ENCODE measurements at places on chromosomes 4 and X. TPM values are rescaled to one million over a fixed set of nuclear protein-coding genes. Genes with fewer than 3 reads are reported as not detected.

The PABPC1L2A gene
- not detected for total RNA-seq

- no peak for DNase-seq
- H3K36me3 ChIP-seq: peaks cover 14% of the 10 kb centered on the region
- no peak overlapping the region for H3K27ac ChIP-seq
- H3K4me1 ChIP-seq: no peaks in the 10 kb centered on the region
- H3K27me3 ChIP-seq: no peaks in the 10 kb centered on the region
Observed at GRCh38 chr4:128974136-128974581, 119.2 kb downstream of the SCLT1 start.

DNA sequence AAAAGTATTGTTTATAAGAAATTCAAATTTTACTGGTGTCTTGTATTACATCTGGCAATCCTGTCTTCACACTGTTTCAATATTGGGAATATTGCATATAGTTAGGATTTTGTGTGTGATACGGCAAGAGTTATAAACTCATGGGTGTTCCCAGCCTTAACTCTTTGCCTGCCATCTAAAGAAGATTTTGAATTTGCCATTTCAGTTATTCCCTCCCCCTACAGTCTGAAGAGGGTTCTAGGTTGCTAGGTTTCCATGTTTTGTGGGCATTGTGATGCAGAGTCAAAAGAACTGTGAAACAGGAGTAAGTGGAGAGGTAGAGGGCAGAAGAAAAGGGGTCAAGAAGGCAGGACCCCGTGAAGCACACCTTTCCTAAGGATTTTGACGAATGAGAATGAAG, at the start of gene CPXCR1:
CPXCR1 (plus strand) TSS at position 301 of the 400 bp plus-strand sequence. CDS start 6,190 bp downstream, outside the sequence.
- no peak within 1 kb of the TSS for H3K4me3 ChIP-seq
- no peak for DNase-seq
- H3K4me1 ChIP-seq: no peaks in the 10 kb centered on the region
- H3K27ac ChIP-seq: no peak within 1 kb of the TSS
- H3K36me3 ChIP-seq: no peaks in the 10 kb centered on the region

DNA sequence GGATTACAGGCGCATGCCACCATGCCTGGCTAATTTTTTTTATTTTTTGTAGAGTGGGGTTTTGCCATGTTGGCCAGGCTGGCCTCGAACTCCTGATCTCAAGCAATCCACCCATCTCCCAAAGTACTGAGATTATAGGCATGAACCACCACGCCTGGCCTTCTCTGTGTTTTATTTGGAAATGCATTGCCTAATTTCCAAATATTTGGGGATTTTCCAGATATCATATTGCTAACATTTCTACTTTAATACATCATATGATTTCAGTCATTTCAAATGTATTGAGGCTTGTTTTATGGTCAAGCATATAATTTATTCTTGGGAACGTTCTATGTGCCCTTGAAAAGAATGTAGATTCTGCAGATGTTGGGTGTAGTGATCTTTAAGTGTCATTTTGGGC, 38.8 kb downstream of the FGF2 start:
- H3K27ac ChIP-seq: no peak overlapping the region
- H3K36me3 ChIP-seq: no peaks in the 10 kb centered on the region
- H3K4me3 ChIP-seq: no peak overlapping the region
- peaks cover 41% of the 10 kb centered on the region for H3K27me3 ChIP-seq
- DNase-seq: no peak
- H3K4me1 ChIP-seq: peaks cover 7% of the 10 kb centered on the region

DNA sequence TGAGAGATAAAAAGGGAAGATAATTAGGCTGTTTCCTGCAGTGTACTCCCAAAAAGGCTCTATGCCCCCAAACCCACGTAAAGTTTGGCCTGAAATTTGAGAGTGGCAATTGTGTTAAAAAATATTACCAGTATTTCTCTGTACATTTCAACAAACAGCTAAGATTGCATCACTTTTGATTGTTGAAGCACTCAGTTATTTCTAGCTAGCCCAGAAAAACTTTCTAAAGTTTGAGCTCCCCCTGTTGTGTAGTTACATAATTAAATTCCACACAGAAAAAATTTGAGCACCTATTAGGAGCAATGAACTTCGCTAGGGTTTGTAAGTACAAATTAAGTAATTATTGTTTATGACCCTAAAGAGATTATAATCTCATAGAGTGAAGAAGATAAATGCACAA, 109.4 kb downstream of the DLG3 start:
- H3K36me3 ChIP-seq: no peaks in the 10 kb centered on the region
- H3K4me3 ChIP-seq: no peak overlapping the region
- H3K27ac ChIP-seq: no peak overlapping the region
- no peak for DNase-seq
- H3K27me3 ChIP-seq: peaks cover 2% of the 10 kb centered on the region

DNA sequence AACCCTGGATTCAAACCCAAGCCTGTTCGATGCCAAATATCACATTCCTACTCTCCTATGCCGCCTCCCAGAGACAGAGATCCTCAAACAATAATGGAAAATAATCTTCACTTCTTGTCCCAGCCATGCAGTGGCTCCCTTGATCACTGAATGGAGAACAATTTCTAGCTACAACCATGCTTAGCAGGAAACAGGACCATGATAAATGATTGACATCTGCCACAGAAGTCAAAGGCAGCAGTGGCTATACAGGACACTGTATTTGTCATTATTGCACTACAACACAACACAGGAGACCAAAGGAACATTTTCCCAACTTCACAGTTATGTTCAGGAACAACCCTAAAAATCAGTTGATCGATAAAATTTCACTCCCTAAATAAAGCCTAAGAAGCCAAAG, 243.3 kb upstream of the SLC7A11 start:
- no peaks in the 10 kb centered on the region for H3K27me3 ChIP-seq
- H3K4me3 ChIP-seq: no peak overlapping the region
- H3K4me1 ChIP-seq: no peaks in the 10 kb centered on the region
- DNase-seq: no peak
- H3K36me3 ChIP-seq: no peaks in the 10 kb centered on the region

All from activated CD4-positive, alpha-beta memory T cell treated with anti-CD3 and anti-CD28 coated beads, Interleukin-2, amount 10 ng/mL, durations not matched to agents 7 days and 5 days (primary cell).